ENCODE measurements at places on chromosomes 7 and 10. TPM values are rescaled to one million over a fixed set of nuclear protein-coding genes. Genes with fewer than 3 reads are reported as not detected.
A peak's percentile ranks its signal among the peaks of the same experiment; 100 is the strongest.

CASP7 gene
- polyA plus RNA-seq = 8.0 TPM

DNA sequence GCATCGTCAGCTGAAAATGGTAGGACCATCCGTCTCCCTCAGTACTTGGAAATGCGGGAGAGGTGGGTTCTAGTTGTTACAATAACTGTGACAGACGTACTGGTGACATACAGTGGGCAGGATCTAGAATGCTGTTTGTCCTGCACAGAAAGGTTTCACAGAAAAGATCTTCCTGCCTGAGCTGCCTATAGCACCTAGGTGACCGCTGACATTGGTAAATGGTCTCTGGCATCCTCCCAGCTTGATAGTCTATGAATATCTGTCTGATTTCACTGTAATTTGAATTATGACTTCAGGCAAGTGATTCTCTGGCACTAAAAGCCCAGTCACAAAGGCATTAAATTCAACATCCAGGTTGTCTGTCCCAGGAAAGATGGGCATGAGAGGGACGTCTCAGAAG, 38.2 kb upstream of the CCDC3 start:
- no peak for DNase-seq

CYP2E1 gene
- polyA plus RNA-seq = 21.6 TPM

DNA sequence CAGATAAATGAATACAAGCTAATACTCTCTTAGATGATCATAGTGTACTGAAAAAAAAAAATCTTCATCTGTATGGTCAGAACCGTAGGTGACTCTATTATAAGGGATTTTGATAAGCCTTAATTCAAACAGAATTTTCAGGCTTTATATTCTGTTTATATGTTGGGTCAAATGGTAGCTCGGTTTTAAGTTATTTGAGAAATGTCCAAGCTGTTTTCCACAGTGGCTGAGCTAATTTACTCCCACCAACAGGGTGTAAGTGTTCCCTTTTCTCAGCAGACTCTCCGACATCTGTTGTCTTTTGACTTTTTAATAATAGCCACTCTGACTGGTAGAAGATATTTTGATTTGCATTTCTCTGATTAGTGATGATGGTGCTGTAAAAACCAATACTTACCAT, 328.8 kb upstream of the MAGI2 start:
- DNase-seq = no peak

DNA sequence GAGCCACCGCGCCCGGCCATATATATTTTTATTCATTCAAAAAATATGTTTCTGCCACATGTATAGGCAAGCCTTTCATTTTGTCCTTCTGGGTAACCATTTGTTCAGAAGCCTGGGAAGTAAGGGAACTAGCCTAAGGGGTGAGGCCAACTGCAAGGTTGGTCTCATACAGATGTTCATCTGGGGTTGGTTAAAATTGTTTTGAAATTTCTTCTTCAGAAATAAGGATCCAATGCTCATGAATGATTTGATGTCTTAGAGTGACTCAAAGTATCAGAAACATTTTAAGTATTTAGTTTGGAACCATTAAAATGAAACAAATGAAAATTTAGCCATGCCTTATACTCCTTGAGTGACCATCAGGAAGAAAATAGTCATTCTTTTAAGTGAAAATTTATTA, 397.2 kb downstream of the SUGCT start:
- DNase-seq = no peak

GRCh38 chr7:121195874-121196273, 132.9 kb upstream of the WNT16 start:
- peak; percentile 57 for DNase-seq

TFPI2 gene
- polyA plus RNA-seq = 6.2 TPM

- DNase-seq = no peak
These were observed 764 bp upstream of the NDUFA5 start for GRCh38 chr7:123558289-123558874.

DNA sequence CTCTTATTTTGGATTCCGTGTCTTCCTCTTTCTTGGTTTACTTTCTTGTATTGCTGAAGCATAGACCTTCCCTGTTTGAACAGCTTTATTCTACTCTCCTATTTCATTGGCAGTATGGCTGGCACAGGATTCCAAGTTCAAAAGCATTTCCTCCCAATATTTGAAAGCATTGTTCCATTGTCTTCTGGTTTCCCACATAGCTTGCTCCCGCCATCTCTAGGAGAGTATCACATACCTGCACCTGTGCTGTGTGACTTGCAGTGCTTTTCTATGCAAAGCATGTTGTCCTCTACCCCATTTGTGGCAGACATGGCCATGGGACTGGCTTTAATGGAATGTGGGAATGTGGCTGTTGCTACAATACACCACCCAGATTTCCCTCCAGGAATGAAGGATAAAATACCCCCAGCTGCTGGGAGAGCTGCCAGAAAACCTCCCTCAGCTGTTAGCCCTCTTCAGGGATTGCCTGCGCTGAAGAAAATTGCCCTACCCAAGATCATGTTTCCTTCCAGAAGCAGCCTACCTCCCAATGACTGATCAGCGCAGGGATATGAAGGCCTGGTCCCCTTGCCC, 6.9 kb upstream of the MYOF start:
- DNase-seq = no peak

DNA sequence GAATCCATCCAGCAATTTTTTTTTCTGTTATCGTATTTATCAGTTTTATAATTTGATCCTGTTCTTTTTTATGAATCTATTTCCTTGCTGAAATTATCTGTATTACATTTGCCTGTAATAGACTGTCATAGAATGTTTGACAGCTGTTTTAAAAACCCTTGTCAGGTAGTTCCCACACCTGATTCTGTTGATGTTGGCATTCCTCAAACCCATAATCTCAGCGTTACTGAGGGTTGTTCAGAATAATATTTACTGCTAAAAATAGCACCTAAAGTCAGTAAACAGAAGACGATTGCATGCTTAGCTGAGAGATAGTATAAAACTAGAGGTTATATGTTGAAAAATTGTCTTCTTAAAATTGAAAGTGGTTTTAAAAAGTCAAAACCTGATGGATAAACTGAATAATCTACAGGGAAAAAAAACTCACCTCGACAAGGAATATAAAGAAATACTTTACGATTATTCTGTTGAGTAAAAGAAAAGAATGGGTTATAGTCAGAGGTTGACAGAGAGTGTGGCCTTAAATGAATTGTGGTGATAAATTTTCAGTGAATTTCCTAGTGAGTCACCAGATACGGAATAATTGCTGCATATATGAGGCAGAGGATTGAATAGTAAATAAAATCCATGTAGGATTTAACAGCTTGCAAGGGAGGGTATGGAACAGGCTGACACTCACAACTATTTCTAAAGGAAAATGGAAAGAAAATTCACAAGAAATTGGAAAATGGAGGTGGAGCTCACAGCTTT, 824.1 kb upstream of the IGFBP3 start:
- DNase-seq = no peak

LIPF gene
- not detected for polyA plus RNA-seq

- no peak for DNase-seq
These were observed 37.1 kb downstream of the GNG11 start for GRCh38 chr7:93958651-93959050.

C7orf33 gene
- polyA plus RNA-seq = not detected

DNA sequence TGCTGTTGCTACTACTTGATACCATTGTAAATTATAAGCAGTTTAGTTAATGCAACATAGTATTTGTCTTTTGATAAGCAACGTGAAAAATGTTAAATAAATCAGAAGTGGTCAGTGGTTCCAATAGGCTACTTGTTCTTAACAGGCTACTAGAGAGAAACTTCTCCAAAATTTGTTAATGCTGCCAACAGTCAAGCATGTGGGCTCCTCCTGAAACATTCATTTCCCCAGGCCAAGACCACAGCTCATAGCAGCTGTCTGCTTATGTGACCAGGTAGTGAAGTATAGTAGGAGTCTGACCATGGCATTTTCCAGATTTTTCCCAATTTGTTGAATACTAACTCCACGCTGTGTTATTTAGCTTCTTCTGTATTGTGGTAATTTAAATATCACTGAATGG, 81.0 kb downstream of the CYP51A1 start:
- no peak for DNase-seq

DNA sequence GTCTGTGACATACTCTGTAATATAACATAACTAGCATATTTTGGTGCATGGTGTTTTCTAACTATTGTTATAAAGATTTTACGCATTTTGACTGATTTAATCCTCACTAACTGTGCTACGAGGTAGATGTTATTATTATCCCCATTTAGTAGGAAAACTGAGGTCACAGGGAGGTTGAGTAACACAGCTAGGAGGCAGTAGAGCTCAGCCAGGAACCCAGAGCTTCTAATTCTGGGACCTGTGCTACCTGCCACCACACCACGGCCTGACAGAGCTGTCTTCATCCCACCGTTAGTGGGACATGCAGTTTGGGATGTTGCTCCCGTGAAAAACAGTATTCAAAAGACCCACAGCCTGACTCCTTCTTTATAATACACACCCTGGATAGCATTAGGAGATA, 962.5 kb downstream of the CNTNAP2 start:
- no peak for DNase-seq

DNA sequence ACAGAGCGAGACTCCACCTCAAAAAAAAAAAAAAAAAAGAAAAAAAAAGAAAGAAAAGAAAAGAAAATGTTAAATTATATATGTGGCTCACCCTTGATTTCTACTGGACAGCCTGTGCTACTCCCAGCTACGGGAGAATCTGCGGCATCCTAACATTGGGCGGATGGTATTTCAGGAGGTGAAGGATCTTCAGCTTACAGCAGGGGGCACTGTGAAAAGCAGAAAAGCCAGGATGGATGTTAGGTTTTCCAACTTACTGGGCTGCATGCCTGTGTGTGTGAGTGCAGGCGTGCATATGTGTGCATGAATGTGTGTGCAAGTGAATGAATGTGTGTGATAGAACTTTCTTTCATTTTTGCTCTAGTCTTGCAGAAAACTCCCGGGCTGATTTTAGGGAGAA, 1066.5 kb downstream of the TYW1 start:
- DNase-seq = no peak

- no peak for DNase-seq
These were observed 2.3 kb upstream of the CUZD1 start for GRCh38 chr10:122847782-122848604.

RSPH10B2 gene
- polyA plus RNA-seq = 8.6 TPM
